ENCODE measurements at places on chromosomes 7 and 10.
A peak's percentile ranks its signal among the peaks of the same experiment; 100 is the strongest.

DNA sequence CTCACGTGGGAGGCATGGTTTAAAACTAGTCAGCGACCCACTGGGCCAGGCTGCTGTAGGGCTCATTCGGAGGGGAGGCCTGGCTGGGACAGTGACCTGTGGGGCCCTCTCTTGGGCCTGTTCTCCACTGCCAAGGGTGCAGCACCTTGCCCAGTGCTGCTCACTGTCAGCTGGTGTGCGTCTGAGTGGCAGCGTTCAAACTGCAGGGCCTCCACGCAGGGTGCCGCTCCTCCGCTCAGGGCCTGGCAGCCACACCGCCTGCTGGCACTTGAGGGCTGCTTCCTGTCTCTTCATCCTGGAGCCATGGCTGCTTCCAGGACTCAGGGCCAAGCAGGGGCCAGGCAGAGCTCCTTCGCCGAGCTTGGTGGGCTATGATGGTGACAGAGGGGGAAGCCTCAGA lies 18.3 kb downstream of the ADAMTS14 start:
- no peak for DNase-seq

DNA sequence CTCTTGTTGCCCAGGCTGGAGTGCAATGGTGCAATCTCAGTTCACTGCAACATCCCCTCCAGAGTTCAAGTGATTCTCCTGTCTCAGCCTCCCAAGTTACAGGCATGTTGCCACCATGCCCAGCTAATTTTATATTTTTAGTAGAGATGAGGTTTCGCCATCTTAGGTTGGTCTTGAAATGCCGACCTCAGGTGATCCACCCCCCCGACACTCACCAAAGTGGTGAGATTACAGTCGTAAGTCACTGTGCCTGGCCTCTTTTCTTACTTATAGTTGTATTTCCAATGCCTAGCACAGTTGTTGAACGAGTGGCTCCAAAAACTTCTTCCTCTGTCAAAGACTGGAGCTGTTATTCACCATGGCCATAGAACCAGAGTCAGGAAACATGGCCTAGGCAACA lies 6.7 kb downstream of the RNF216 start:
- DNase-seq, result no peak

GRCh38 chr10:91901784-91902677 lies 7.3 kb downstream of the FGFBP3 start:
- peak; percentile 85 for DNase-seq

DNA sequence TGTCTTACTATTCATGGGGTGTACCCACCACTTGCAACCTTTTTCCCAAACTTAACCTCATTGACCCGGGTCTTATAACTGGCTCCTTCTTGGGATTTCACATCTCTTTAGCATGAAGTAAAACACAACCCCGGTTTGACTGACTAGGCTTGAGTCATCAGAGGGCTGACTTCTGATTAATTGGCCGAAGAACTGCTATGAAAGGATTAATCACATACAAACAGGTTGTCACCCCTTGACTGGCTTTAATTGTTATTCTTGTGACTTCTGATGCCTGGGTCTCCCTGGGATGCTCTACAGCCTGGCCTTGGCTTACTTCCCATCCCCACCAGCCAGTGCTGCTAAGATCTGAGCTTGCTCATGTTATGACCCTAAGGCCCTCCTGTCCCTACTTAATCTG lies 8.8 kb upstream of the CRPPA start:
- DNase-seq, result no peak

GRCh38 chr10:102280397-102281101 lies 35.2 kb downstream of the GBF1 start:
- DNase-seq, result no peak

- DNase-seq, result no peak
Observed at GRCh38 chr7:33422825-33423645, 293.7 kb downstream of the BBS9 start.

GRCh38 chr7:141685285-141686023 lies 16.5 kb downstream of the DENND11 start:
- DNase-seq, result no peak

DNA sequence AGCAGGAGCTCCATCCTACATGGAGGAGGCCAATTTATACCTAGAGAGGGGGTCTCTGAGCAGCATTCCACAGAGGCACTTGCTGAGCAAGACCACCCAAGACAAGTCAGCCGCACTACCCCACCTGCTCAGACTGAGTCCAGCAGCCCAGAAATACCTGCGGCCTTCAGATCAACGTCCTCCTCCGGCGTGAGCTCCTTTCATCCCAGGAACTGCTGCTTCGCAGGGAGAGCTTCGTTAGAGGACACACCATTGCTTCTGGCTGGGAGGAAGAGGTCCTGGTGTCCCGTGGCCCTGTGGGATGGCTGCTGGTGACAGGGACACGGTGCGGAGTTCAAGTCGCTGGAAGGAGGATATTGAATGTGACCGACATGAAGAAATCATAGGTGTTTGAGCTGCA lies 216.9 kb upstream of the PPP2R2D start:
- no peak for DNase-seq
